ENCODE measurements at places on chromosomes 7 and 10.

- DNase-seq = no peak
Measured at GRCh38 chr7:128112018-128112780, 81.0 kb upstream of the LRRC4 start.

DNA sequence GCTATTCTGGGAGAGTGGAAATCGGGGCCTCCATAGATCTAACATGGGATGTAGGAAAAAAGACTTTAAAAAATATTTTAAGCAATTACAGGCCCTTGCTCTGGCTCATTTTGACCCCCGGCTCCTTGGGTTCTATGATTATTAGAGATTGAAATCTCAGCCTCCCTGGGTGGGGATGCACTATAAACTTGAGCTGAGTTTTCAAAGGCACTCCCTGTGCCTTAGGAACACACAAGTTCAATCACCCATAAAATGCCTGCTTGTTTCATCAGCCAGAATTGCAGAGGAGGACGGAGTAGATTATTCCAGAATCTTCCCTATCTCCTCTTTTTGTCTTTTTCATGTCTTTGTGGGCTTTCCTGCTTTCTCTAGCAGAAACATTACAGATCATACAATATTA is 145.4 kb downstream of the CUBN start:
- DNase-seq = no peak

GRCh38 chr10:120177330-120177729 is 279.7 kb upstream of the PLPP4 start:
- DNase-seq = no peak

DNA sequence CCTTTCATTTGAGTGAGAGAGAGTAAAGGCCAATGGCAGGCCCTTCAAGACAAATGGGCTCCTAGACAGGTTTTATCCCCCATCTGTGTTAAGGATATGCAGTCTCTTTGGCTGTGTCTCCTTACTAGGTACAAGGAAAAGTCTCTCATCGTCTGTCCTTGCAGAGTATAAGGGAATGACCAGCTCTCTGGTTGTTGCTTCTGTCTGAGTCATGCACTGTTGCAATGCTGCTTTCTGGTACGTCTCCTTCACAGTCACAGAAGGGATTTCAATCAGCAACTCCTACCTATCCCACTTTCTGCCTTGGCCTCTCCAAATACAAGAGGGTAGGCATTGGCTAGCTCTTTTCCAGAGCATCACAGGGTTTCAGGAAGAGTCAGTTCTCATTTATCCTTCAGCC is 48.1 kb downstream of the CTTNBP2 start:
- DNase-seq = no peak

- no peak for DNase-seq
Measured at GRCh38 chr10:73405556-73405955, 8.3 kb downstream of the ANXA7 start.

GRCh38 chr7:1693991-1694524 is 24.0 kb downstream of the ELFN1 start:
- DNase-seq = no peak

GRCh38 chr10:129842031-129842430 is 122.0 kb downstream of the EBF3 start:
- no peak for DNase-seq

GRCh38 chr7:12747687-12748306 is 60.4 kb downstream of the ARL4A start:
- DNase-seq = no peak

- DNase-seq = no peak
Measured at GRCh38 chr10:109820620-109821405, 102.5 kb downstream of the XPNPEP1 start.

- DNase-seq = no peak
Measured at GRCh38 chr7:143953421-143953820, 1.2 kb upstream of the OR2F1 start.

GRCh38 chr7:42407021-42407710 is 170.2 kb upstream of the GLI3 start:
- DNase-seq = no peak

- no peak for DNase-seq
Measured at GRCh38 chr7:135964791-135965190, 12.4 kb downstream of the MTPN start.

GRCh38 chr7:21429786-21430574 is 2.1 kb downstream of the SP4 start:
- DNase-seq = no peak

DNA sequence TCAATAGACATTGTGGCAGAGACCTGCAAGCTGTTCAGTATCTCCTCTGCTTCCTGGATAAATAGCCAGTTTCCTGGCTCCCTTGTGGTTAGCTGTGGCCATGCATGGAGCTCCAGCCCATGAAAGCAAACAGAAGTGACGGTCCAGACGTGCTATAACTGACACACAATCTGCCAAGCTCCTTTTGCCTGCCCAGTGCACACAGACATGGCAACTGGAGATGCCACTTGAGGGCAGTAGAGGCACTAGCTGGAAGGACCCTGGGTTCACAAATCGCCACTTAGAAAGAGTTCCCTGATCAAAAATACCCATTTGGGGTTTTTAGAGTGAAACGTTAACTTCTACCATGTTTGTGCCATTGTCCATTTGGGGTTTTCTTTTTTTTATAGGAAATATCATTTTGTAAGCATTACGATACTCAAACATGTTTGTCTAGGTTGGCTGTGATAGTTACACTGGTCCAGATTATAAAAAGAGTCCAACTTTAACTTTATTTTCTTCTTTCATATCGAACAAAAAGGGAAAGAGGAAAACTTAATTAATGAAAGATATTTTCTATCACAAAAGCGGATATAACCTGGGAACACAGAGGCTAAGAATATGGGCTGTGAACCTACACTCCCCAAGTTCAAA is 31.3 kb downstream of the KIN start:
- DNase-seq = no peak

DNA sequence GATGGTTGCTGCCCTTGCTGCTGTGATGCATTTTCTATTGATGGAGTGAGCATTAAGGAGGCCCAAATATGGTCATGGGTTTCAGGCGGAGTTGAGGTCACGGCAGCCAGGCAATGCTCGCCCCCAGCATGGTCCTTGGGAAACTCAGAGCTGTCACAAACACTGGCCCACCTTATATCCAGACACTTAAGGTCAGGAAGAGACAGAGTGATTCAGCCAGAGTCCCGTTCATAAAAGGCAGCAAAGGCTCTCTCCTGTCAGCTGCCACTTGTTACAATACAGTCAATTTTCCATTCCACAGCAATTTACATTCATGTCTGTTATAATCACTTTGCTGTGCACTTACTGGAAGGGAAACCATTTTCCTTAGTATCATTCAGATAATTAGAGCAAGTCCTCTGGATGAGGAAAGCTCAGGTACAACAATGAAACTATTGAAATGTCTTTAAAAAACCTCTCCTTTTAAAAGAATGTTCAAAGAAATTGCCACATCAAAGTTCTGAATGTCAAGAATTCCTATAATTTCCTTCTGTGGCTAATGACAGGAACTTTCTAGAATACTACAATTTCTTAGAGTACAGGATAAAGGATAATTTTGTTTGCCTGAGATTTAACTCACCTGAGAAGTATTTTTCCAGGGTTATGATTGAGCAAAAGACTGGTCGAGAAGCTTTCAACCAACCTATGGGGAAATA is 14.8 kb upstream of the ANKRD1 start:
- no peak for DNase-seq

DNA sequence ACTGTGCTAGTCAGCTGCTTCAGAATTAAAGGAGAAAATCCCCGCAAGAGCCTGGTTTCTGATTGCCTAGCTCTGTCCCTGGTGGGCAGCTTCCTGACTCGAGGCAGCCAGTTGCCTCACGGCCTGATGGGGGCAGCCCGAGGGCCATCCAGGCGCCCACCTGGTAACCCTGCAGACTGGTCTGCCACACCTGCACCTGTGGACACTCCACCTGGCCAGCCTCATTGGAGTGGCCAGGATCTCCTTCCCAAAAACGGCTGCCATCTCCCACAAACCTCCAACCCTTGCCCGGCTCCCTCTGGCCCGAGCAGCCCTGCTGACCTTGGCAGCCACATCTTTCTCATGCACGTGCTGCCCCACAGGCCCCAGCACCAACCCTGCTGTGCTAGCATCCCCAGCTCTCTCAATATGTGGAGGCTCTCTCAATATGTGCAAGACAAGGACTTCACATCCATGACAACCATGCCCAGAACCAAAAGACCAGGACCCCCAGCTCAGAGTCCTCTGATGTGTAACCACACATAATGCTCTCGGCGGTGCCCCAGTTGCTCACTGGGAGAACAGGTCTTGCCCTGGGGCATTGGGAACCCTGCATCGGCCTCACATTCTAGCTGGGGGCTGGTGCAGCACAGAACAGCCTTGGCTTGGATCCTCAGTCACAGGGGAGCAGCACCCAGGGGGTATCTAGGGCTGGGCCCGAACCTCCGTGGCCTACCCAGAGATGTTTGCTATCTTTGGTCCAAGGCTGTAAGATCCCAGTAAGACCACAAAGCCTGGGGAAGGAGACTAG is 14.6 kb downstream of the DRGX start:
- no peak for DNase-seq

DNA sequence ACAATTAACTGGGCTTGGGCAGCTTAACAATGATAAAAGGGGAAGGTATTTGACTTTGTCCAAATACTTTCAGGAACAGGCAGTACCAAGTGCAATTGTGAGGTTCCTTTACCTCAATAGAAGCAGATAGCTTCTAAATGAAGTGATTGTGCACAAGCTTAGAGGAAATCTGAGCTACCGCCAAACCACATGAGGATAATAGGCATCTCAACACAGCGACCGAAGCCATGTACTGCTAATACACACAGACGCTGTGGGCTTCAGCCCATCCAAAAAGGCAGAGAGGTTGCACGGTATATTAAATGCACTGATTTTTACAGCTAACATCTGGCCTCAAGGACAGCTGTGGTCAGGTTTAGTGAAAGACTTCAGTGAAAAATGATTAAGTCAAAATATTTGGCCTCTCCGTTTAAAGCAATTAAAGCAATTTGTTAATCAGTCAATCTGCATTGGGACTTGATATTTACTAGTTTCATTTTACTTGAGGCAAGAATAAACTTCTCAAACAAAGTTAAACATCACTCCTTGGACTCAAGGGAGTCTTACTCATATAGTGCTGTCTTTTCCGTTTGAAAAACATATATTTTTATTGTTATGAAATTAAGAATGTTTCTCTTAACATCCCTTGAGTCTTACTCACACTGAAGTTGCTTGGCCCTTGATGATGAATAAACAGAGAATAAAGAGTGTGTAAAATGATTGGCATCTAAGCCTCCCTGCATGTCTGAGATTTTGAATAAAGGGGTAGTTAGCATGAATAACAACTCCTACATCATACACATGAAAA is 306.3 kb downstream of the C7orf25 start:
- no peak for DNase-seq

DNA sequence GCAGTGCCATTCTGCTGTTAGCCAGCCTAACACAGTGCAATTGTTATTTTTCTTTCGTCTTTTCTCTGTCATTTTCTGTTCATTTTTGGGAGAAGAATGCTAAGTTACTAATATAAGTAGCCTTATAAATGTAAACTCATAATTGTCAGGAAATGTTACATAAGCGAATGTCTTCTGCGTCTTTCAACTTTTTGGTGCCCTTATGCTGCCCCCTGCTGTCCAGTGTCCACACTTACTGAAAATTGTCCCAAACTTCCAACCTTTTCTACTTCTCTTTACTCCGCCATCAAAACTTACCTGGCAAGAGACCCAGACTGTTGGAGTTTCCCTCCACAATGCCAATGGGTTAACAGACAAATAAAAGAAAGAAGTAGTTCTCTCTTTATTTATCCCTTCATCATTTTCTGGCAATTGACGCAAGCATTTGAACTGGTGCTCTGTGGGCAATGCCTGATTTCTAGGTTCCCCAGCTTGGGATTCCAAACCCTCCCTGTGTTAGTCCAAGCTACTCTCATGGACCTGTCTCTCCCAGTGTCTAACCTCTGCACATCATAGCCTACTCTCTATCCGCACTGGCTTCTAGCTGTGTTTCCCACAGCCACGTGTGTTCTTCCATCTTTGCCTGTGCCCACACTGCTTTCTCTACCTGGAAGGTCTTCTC is 21.0 kb upstream of the EPC1 start:
- DNase-seq = peak; percentile 65

- no peak for DNase-seq
Measured at GRCh38 chr10:94376865-94377264, 14.1 kb upstream of the NOC3L start.

GRCh38 chr7:43632746-43633145 is 49.8 kb downstream of the STK17A start:
- DNase-seq = no peak

GRCh38 chr7:54072710-54073109 is 469.5 kb upstream of the VSTM2A start:
- DNase-seq = no peak

- DNase-seq = no peak
Measured at GRCh38 chr7:92244808-92245486, 767 bp downstream of the KRIT1 start.

DNA sequence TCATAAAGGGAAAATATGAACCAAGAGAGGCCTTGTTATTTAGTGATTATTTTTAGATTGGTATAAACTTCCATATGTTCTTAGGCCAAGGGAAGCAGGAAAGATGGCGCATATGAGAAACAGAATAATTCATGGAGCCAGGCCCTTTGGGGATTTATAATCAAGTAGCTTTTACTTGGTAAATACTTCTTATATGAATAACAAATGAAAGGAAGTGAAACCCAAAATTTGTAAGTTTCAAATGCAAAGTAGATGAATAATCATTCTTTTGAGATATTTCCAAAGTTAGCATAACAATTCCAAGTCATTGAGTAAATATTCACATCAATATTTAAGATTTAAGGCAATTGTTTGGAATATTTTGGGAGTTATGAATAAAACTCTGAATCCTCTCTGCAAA is 13.9 kb upstream of the OPTN start:
- no peak for DNase-seq

DNA sequence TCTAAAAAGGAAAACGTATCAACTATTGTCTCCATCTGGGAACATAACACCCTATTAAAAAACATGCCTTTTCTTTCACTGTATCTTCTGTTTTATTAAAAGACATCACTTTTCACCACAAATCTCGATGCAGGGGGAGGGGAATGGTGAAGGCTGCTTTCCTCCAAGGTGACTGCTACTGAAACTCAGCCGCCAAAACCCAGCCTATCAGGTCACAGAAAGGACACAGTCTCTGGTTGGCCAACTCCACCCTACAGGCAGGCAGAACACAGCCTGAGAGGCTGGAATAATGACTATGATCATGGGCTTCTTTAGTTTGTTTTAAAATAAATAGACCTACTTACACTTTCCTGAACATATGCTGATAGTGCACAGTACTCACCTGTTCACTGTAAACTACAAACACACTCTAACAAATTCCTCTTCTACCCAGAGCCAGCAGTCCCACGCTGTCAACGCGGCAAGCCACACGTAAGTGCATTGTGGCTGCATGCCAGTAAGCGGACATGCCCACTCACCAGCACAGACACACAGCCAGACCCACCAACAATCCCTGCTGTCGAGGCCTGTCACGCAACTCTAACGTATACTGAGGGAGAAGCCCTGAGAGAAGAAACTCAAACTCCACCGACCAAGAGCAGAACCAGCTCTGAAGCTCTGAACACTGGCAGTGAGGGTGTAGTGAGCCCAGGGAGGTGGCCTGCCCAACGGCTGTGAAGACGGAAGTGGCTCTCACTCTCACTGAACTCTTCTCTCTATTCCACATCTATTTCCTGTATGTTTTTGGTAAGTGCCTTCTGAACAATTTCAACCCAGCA is 41.8 kb downstream of the NCAPG2 start:
- DNase-seq = no peak
